ENCODE measurements at places on chromosomes 13 and 19. TPM values are rescaled to one million over a fixed set of nuclear protein-coding genes. Genes with fewer than 3 reads are reported as not detected.

Gene C2CD4C
- total RNA-seq = 0.14 TPM

Gene RASA3
- 23.7 TPM for total RNA-seq

GRCh38 chr13:24664726-24665409 lies 15.3 kb upstream of the ATP12A start:
- DNase-seq = no peak

GRCh38 chr13:110319774-110320509 lies 12.9 kb downstream of the COL4A2 start:
- DNase-seq = no peak

- no peak for DNase-seq
Observed at GRCh38 chr13:84954636-84955035, 844.6 kb downstream of the SLITRK6 start.

- DNase-seq = no peak
Observed at GRCh38 chr19:43444531-43445287, 20.7 kb downstream of the LYPD3 start.

- no peak for DNase-seq
Observed at GRCh38 chr19:48967346-48968178, 2.5 kb downstream of the FTL start.

DNA sequence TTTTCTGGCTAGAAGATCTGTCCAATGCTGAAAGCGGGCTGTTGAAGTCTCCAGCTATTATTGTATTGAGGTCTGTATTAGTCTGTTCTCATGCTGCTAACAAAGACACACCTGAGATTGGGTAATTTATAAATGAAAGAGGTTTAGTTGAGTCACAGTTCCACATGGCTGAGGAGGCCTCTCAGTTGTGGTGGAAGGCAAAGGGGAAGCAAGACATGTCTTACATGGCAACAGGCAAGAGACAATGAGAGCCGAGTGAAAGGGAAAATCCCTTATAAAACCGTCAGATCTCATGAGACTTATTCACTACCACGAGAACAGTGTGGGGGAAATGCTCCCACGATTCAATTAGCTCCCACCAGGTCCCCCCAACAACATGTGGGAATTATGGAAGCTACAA lies 980.4 kb downstream of the SLITRK5 start:
- DNase-seq = no peak

DNA sequence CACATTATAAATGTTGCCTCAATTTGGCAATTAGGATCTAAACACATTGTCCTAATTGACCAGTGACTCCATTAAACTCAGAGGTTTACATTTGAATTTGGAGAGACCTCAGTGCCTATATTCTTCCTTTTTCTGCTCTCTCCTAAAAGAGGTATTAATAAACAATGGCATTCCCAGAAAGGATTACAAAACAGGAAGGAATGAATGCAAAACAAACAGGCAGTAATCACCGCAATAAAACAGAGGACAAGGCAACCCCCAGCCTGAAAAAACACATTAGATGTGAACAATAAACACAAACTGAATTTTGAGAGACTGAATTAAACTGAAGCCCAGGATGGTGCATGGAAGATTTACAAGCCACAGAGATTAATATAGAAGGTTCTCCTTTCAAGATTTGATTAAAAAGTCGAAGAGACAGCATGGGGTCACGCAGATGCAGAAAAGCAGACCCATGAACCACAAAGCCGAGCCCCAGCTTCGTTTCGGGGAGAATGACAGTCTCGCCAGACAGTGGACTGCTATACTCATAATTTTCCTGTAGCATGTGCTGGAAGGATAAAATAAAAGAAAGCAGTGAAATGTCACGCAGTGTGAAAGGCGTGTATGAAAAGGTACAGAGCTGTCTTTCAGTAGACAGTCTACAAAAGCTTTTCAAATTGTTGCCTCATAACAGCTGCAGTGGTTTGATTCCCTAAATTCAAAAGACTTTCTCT lies 503.0 kb downstream of the LIG4 start:
- no peak for DNase-seq
